Panc1 (cell line): ENCODE measurements at places on chromosomes 16 and 17.

- DNase-seq: no peak
Measured at GRCh38 chr17:75691371-75691791, 24.2 kb downstream of the SAP30BP start.

GRCh38 chr16:57504001-57504400, 17.7 kb upstream of the DOK4 start:
- DNase-seq: no peak

GRCh38 chr17:17943281-17943984, 28.8 kb downstream of the TOM1L2 start:
- no peak for DNase-seq

DNA sequence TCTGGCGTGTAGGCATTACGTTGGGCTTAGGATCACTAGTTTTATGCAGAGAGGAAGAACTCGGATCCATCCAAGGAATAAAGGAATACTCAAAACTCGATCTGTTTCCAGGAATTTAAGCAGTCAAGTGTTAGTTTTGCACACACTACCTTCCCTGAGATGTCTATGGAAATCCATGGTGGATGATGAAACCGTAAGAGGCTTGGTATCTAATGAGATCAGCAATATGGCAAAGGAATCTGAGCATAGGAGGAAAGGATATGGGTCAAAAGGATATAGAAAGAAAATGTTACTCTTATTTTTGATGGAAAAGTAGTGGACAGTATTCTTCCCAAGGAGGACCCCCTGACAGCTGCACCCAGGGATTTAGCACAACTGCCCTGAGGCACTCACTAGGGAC, 59.6 kb downstream of the SMG6 start:
- no peak for DNase-seq

GRCh38 chr17:53092072-53092471, 730.7 kb upstream of the KIF2B start:
- DNase-seq: no peak

- no peak for DNase-seq
Measured at GRCh38 chr17:74998783-74999182, 11.4 kb downstream of the CDR2L start.

- DNase-seq: no peak
Measured at GRCh38 chr17:53133876-53134275, 688.9 kb upstream of the KIF2B start.

DNA sequence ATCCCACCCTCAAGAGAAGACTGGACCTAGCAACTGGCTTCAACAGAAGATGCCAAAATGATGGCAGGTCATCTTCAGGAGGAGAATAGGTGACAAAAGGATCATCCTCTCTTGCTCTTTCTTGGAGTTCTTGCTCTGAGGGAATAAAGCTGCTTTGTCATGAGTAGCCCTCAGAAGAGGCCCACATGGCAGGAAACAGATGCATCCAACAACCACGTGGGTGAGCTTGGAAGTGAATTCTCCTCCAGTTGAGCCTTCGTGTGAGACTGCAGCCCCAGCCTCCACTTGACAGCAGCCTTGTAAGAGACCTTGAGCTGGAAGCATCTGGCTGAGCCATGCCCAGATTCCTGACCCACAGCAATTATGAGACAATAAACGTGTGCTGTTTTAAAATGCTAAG, 87.5 kb downstream of the DYNLRB2 start:
- no peak for DNase-seq

GRCh38 chr16:56400458-56400857, 24.9 kb downstream of the AMFR start:
- DNase-seq: no peak

GRCh38 chr17:51770027-51770759, 388.3 kb downstream of the CA10 start:
- DNase-seq: no peak

DNA sequence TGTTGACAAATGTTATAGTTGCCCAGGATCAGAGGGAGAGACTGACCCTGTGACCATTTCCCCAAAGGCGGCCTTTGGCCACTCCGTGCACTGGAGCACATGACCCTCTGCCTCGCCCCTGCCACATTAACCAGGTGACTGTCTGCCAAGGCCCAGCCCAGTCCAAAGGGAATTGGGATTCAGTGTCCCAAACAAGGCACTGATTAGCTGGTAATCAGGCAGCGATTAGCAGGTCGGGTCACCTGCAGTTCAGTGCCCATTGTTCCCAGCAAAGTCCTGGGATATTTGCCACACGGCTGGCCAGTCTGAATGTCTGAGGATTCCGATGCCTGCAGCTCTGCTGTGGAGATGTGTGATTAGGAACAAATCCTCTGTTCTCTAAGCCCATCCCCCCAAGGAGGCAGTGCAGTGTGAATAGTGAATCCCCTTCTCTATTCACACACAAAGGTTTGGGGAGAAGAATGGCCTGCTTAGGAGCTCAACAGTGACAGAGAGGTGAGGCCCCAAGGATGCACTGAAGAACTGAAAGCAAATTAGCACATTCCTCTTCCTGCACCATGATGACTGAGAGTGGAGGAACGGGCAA, 123.1 kb upstream of the MAF start:
- no peak for DNase-seq

- DNase-seq: no peak
Measured at GRCh38 chr16:70267516-70267915, 15.8 kb upstream of the EXOSC6 start.

- DNase-seq: no peak
Measured at GRCh38 chr17:15479703-15480102, 12.3 kb upstream of the CDRT4 start.

GRCh38 chr16:26475596-26475995, 591.1 kb upstream of the C16orf82 start:
- no peak for DNase-seq

GRCh38 chr17:54793271-54793670, 107.4 kb upstream of the TOM1L1 start:
- DNase-seq: no peak

DNA sequence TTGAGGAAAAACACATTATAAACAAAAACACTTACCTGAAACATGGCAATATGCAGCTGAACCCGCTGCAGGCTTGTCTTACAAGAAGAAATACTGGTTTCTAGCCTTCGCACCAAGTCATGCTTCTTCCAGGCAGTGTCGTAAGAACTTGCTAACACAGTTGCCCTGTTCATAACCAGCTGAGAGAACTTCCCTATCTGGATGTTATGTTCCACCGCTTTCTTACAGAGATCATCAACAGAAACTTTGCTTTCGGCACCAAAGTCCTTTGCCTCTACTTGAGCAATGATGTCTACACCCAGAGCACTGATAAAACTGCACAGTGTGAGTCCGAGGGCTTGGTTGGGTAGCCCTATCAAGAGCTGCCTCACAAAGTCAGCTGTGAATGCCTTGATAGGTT, 27.9 kb upstream of the ARL6IP1 start:
- no peak for DNase-seq

DNA sequence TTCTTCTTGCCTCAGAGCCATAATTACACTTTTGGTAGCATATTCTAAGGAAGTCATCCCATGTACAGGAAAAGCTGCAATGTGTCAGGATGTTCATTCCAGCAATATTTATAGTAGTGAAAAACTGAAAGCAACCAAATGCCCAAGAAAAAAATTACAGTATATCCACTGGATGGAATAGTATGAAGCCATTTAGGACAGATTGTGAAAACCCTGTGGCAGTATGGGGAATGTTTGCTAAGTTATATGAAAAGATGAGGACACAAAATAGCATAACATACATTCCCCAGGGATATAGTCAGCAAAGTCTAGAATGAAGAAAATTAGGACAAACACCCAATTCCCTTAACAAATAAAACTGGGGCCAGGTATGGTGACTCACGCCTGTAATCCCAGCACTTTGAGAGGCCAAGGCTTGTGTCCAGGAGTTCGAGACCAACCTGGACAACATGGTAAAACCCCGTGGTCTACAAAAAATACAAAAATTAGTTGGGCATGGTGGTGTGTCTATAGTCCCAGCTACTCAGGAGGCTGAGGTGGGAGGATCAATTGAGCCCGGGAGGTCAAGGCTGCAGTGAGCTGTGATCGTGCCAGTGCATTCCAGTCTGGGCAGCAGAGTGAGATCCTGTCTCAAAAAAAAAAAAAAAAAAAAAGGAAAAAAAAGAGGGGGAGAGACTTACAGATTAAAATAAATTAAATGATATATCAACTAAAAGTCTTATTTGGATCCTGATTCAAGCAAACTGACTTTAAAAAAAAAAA, 2.3 kb downstream of the LRRC3C start:
- no peak for DNase-seq

- no peak for DNase-seq
Measured at GRCh38 chr16:24921229-24921628, 75.5 kb downstream of the SLC5A11 start.

- no peak for DNase-seq
Measured at GRCh38 chr16:30372725-30373124, 1.9 kb upstream of the MYL11 start.

DNA sequence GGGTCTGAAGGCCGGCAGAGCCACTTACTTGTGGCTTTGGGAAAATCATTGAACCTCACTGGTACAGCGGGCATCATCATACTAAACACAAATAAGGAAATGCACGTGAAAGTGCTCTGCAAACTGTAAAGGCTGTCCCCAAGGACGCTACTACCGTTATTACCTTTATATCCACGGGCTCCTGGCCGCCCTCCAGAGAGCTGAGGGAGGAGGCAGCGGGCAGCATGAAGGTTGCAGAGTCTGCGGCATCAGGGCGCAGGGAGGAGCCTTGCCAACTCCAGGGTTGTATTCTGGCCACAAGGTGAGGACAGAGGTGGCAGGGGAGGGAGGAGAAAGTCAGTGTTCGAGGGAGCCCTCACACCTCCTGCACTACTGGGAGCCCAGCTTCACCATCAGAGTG, 68.3 kb upstream of the GCSH start:
- no peak for DNase-seq

DNA sequence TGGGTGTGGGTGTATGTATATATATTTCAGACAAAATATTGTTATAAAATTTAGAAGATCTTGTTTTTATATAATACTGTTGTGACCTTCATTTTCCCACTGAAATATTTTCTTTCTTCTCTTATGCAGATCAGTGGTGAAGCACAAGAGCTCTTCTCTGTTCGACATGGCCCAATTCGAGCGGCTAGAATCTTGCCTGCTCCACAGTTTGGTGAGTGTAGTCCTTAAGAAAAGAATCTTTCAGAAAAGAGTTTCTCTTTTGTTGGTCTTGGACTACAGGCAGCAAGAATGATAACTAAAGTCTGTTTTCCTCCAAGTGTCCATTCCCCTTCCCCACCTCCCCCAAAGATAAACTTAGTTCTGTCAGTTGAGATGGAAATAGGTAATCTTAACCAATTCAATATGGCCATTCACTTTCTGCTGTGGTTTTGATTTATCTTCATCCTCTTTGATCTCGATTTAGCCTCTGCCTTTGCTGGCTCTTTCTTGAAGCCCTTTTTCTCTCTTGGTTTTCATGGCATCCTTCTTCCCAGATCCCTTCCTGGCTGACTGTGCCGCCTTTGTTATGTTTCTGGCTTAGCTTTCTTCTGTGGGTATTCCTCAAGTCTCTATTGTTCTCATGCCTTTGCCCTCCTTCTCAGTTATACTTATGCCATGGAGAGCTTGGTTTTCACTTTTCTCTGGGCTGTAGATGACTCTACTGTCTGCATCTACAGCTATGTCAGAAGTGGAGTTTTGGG, 69.6 kb downstream of the BCAS3 start:
- no peak for DNase-seq

GRCh38 chr17:34532281-34533065, 46.9 kb upstream of the TMEM132E start:
- DNase-seq: no peak

DNA sequence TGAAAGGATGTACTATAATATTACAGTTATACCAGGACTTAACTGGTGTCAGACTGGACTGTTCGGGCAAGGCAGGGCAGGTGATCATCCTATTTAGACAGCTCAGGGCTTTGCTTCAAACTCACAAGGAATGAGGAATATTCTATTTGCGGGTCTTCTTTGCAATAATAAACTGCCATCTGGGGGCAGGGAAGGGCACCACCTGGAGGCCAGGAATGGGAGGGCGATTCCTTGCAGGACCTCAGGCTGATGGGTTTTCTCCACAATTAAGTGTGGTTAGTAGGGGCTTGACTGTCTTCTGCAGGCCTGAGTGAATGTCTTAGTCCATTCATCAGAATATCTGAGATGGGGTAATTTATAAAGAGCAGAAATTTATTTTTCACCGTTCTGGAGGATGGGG, 424.1 kb downstream of the CA10 start:
- DNase-seq: no peak

DNA sequence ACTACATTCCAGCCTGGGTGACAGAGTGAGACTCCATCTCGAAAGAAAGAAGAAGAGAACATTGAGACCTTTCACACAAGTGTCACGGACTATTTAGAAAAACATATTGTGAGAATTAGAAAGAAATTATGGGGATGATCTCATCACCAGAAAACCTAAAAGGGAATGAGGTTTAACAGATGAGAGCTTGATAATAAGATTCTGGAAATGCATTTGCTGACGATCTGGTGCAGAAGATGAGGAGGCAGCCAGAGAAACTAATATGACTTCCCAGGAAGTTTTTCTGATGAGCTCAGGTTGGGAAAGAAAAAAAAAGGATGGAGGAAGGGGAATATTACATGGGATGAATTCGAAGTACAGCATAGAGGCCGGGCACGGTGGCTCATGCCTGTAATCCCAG, 10.8 kb upstream of the APOH start:
- DNase-seq: no peak

DNA sequence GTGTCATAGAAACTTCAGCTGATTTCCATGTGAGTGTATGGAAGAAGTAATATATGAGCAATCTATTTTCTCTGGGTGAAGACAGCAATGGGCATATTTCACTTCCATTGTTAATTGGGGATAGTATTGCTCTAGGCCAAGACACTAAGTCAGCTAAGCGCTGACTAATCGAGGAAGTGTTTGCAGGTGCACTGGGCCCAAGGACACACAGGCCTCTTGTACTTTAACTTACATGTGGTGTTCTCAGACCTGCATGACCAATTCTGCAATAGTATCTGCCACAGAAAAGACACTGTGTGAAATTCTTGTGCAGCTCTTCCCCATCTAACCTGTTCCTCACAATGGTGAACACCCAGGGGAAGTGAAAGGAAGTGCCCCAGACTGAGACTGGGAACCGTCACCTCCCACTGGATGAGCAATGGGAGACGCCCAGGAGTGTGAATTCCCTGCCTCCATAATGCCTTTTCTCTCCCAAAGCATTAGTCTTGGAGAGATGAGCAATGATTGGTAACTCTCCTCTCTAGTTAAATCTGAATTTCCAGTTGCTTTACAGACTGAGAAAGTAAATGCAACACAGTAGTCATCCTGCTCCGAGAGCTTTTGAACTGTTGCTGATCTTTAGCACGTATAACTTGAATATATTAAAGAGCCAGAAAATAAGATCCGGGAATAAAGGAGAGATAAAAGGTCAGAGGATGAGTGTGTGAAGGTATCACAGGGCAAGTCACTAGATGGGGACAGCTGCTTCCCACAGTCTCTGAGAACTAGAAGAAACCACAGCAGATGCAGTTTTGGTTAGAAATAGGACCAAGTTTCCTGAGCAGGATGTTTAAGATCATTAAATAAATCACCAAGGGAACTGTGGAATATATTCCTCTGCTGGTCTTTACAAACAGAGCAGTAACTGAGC, 82.6 kb downstream of the CDK5R1 start:
- no peak for DNase-seq
